ENCODE measurements at places on chromosomes 2 and 18. TPM values are rescaled to one million over a fixed set of nuclear protein-coding genes. Genes with fewer than 3 reads are reported as not detected.

Gene CASP10
- 4.6 TPM for total RNA-seq

Gene TRIM43
- total RNA-seq: not detected

Gene PIKFYVE
- 17.6 TPM for total RNA-seq

Gene CYB5A
- 121 TPM for total RNA-seq

Gene ALLC
- not detected for total RNA-seq

- DNase-seq: no peak
Measured at GRCh38 chr2:138026111-138027020, 62.1 kb downstream of the HNMT start.

GRCh38 chr2:39990335-39990900 lies 211.4 kb upstream of the THUMPD2 start:
- no peak for DNase-seq

DNA sequence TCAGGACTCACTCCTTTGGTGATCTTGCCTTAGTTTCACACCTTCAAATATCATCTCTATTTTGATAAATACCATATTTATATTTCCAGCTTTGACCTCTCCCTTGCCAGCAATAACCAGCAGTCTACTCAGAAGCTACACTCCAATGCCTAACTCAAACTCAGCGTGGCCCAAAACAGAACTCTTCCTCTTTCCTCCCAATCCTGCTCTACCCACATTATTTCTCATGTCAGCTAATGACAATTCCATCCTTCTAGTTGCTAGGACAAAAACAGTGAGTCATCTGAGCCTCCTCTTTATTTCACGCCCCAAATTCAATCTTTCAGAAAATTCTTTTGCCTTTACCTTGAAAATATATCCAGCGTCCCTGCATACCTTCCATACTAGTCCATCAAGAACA lies 23.5 kb downstream of the CYRIA start:
- no peak for DNase-seq

- DNase-seq: no peak
Measured at GRCh38 chr18:31795747-31796146, 35.1 kb upstream of the SLC25A52 start.

DNA sequence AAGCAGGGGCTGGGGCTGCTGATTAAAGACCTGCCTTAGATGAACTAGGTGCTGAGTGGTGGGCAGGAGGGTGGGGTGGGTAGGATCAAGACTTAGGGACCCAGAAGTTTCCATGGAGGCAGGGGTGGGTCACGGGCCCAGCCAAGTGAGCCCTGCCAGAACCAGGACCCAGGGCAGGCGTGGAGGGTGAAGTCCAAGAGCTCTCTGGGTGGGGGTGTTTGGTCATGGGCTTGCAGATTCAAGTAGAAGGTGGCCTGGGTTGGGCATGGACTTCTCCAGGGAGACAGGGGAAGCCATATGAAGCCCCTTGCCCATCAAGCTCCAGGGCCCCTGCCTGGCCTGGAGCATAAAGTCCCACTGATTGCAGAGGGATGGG lies 168.8 kb downstream of the SMAD7 start:
- no peak for DNase-seq

DNA sequence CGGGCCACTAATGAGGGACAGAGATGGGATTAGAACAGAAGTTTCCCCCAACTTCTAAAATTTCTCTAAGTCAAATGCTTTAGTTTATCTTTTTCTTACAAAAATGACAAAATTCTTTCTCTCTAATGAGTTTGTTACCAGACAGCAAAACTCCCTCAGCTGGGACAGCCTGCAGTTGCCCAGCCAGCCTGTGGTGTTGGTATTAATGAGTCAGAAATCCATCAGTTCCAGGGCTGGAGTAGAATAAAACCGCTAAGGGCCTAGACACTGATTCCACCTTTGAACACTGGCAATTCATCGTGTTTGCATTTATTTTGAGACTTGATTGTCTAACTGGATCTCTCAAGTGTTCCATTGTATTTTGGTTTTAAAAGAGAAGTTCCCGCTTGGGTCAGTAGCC lies 38.3 kb upstream of the SMAD2 start:
- no peak for DNase-seq
